T-helper 22 cell (primary cell): ENCODE measurements at places on chromosomes 4 and X.

DNA sequence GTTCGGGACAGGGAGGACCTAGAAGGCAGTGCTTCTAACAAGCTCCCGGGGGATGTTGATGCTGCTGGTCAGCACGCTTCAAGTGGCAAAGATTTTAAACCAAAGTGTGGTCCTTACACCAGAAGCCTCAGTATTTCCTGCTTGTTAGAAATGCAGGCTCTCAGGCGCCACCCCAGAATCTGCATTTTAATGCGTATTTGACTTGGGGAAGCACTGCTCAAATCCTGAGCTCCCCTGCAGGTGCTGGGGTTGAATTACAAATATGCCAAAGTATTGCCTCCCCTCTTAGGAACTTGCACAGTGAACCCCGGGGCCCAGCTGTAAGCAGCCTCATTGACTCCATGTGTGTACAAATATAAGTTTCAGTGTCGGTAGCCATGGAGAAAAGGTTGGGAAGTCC, 70.8 kb upstream of the RAI2 start:
- DNase-seq, result no peak

- no peak for DNase-seq
Observed at GRCh38 chrX:122439831-122440230, 744.2 kb upstream of the GRIA3 start.

DNA sequence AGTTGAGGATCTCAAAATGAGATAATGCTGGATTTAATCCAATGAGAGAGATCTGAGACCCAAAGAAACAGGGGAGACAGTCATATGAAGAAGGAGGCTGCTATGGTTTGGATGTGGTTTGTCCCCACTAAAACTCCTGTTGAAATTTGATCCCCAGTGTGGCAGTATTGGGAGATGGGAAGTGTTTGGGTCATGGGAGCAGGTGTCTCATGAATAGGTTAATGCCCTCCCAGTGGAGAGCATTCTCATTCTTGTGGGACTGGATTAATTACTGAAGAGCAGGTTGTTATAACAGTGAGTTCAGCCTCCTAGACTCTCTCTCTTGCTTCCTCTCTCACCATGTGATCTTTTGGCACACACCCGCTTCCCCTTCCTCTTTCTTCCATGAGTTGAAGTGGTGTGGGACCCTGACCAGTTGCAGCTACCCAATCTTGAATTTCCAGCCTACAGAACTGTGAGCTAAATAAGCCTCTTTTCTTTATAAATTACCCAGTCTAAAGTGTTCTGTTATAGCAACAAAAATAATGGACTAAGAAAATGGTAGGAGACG, 70.3 kb downstream of the PPEF2 start:
- DNase-seq, result no peak

DNA sequence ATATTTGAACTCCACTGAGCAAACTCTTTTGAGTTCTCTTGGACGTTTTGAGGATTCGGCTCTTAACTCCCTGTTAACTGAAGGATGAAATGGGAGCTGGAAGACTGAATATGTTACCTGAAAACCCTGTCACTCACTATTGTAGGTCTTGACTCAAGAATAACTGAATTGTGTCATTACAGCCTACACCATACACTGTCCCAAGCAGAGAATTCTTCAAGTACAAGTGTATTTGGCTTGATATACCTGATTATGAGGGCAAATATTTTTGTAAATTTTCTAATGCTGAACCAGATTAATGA, 276.1 kb downstream of the CFAP299 start:
- no peak for DNase-seq

- DNase-seq, result no peak
Observed at GRCh38 chrX:12360383-12360782, 222.1 kb downstream of the FRMPD4 start.

- DNase-seq, result no peak
Observed at GRCh38 chrX:75156531-75156945, 455 bp upstream of the ABCB7 start.

GRCh38 chrX:30906726-30907125, 17.7 kb upstream of the TAB3 start:
- no peak for DNase-seq

GRCh38 chr4:54539500-54540029, 118.2 kb upstream of the KIT start:
- no peak for DNase-seq

- DNase-seq, result no peak
Observed at GRCh38 chr4:149793459-149793858, 22.2 kb downstream of the IQCM start.

DNA sequence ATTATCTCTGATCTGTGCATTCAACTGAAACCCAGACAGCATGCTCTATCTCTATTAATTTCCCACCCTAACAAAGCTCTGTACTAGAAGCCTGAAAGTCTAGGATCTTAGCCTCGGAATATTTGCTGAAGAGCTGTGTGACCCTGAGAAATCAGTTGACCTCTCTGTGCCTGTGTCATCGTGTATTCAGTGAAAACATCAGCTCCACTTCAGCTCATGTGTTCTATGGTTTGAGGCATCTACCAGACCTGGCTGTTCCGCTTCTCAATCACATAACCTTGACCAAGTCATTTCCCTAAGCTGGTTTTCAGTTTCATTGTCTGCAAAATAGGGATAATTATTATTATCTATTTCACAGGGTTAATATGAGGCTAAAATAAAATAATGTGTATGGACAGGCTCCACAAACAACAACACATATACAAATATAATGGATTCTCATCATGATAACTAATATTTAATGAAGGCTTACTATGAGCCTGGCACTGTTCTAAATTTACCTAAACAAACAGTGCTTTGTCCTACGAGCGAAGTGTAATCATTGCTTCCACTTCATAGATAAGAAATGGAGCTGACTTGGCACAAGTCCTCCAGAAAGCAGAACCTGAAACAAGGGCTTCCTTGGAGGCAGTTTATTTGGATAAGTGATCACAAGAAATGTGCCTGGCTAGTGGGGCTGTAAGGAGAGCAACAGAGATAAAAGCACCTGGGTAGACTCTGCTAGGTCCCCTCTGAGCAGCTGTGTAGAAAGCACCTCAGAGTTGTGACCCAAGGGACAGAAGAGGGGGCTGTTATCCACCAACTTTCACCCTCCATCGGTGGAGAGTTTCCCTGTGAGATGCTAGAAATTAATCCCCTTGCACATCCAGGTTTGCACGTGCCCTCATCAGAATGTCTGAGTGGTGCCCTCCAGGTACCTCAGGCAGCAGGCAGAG, 356.9 kb downstream of the RAB28 start:
- no peak for DNase-seq

DNA sequence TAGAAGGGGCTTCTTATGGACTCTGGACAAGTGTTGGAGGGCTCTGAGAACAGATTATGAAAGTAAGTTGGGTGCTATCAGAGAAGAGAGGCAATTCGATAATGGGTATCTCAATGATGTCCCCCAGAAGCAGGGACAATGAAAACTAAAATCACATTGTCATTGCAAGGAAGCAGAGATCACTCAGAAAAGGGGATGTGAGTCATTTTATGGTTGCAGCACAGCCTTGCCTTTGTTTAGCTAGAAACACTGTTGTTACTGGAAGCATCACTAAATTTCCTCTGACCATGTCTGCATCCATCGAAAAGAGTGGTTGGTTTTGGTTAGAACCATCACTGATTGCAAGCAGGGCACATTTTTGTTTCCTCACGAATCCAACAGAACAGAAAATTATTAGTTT, 246.8 kb upstream of the NWD2 start:
- DNase-seq, result no peak

GRCh38 chrX:10526451-10526850, 93.9 kb downstream of the MID1 start:
- DNase-seq, result no peak

GRCh38 chrX:34656467-34656841, 631 bp downstream of the TMEM47 start:
- DNase-seq, result no peak

- DNase-seq, result no peak
Observed at GRCh38 chrX:134396174-134396573, 63.8 kb upstream of the HPRT1 start.

- no peak for DNase-seq
Observed at GRCh38 chr4:165877286-165877685, 4.2 kb downstream of the TLL1 start.

GRCh38 chr4:94500685-94501084, 48.9 kb downstream of the PDLIM5 start:
- no peak for DNase-seq

- DNase-seq, result no peak
Observed at GRCh38 chr4:5365071-5366008, 314.1 kb downstream of the STK32B start.

DNA sequence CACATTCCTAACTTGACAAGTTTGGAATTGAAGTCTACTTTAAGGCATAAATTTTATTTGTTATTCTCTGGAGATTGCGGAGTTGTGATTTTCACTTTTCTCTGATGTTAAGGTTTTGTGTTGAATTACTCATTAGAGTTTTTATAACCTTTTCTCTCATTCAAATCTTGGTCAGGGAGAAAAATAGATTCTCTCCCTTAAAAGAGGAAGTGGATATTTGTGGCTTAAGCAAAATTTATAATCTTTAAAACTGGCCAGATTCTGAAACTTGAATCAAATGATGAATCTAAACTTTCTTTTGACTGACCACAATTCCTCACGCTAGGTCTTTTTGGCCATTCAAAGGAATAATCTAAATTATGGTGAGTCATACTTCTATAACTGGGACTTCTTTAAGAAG, 361.4 kb downstream of the TEX13C start:
- DNase-seq, result no peak

DNA sequence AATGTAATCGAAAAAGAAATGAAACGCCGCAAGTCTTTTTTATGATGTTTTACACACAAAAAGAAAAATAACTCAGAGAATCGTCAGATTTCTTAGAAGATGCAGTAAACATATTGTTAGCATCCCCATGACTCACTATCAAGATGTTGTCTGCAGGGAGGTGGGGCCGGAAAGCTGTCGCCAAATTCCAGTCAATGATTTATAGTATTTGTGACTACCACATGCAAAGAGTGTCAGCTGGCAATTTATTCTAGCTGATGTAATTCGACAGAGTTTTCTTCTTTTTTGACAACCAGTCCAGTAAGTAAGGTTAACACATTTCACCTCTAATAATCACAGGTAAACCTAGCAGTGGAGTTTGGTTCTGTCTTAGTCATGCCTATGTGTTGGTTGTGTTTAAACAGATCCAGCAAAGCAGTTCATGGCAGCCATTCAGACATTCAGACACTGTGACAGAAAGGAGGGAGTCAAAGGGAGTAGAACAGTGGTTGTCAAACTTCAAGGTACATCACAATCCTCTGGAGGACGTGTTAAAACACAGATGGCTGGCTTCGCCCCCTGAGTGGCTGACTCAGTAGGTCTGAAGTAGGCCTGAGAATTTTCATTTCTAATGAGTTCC, 19.8 kb upstream of the PPP1R2C start:
- DNase-seq, result no peak

- DNase-seq, result no peak
Observed at GRCh38 chrX:25442499-25442898, 426.7 kb upstream of the ARX start.

GRCh38 chrX:134416087-134416486, 43.9 kb upstream of the HPRT1 start:
- DNase-seq, result no peak

- no peak for DNase-seq
Observed at GRCh38 chrX:34325460-34325859, 193.3 kb upstream of the FAM47A start.

GRCh38 chr4:54255881-54256280, 26.8 kb downstream of the PDGFRA start:
- no peak for DNase-seq

- DNase-seq, result no peak
Observed at GRCh38 chrX:150547375-150548115, 20.9 kb upstream of the MTM1 start.

- DNase-seq, result no peak
Observed at GRCh38 chr4:148515248-148515647, 73.0 kb upstream of the NR3C2 start.

DNA sequence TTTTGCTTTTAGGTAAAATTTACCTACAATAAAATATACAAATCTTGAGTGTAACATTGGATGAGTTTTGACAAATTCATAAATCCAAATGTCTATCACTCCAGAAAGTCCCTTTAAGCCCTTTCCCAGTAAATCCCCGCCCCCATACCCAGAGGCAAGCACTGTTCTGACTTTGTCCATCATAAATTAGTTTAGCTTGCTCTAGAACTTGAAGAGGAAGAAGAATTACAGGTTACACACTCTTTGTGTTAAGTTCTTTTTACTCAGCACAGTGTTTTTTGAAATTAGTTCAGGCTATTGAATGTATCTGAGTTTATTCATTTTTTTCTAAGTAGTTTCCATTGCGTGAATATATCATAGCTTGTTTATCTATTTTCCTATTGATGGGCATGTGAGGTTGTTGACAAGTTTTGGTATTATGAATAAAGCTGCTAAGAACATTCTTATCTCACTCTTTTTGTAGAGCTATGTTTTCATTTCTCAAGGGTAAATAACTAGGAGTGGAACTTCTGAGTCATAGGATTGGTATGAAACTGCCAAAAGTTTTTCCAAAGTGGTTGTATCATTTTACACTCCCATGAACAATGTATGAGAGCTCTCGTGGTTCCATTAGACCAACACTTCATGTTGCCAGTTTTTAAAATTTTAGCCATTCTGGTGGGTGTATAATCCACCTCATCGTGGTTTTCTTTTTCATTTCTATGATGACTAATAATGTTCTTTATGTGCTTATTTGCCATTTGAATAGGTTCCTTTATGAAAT, 22.4 kb upstream of the HPSE start:
- DNase-seq, result no peak

DNA sequence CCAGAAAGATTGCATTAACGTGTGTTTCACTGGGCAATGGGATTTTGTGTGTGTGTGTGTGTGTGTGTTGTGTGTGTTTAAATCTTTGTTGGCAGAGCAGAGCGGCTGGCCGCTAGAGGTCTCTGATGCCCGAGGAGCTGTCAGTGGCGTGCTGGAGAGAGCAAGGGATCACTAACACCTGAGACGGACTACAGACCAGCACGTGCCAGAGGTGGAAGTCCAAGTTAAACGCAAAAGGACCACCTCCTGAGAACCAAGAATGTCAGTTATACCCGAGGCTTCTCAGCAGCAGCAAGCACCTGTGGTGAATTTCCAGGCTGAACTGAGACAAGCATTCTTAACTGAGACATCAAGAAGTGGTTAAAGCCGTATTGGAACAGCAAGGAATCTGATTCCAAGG, 9.0 kb upstream of the SLC25A14 start:
- no peak for DNase-seq
